CD4-positive, alpha-beta T cell treated with Interleukin-12 subunit alpha and Interleukin-12 subunit beta, for 1 hour (primary cell): ENCODE measurements at places on chromosomes 4 and X.

DNA sequence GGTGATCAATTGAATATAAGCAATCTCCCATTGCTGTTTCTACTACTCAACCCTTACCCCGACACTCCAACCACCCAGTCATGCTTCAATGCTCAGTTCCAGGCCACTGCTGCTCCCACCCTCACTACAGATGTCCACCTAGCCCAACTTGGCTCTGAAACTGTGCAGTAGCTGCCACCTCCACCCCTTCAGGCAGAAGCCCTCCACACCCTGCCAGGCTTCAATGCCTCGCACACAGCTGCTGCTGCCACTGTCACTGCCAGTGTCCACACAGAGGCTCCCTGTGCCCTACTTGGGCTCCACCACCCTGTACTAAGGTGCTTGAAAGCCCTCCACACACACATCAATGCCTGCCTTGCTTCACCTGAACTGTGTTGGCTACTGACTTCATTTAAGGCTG, 34.6 kb downstream of the LAMTOR3 start:
- DNase-seq: no peak

DNA sequence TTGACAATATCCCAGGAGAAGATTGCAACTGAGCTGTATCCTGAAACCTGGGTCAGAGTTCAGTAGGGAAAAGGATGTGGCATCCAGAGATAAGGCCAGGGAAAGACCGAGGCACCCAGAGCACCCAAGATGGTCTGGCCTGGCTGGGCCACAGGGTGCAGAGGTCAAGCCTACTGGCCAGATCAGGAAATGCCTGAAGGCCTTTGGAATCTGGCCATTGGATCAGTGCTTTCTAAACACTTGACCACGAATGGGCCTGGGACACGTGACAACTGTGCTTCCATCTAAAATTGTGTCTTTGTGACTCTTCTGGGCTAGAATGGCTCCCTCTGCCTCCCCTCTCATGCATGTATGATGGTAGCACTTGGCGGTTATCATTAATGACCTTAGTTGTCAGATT, 316.9 kb downstream of the EVC2 start:
- no peak for DNase-seq

DNA sequence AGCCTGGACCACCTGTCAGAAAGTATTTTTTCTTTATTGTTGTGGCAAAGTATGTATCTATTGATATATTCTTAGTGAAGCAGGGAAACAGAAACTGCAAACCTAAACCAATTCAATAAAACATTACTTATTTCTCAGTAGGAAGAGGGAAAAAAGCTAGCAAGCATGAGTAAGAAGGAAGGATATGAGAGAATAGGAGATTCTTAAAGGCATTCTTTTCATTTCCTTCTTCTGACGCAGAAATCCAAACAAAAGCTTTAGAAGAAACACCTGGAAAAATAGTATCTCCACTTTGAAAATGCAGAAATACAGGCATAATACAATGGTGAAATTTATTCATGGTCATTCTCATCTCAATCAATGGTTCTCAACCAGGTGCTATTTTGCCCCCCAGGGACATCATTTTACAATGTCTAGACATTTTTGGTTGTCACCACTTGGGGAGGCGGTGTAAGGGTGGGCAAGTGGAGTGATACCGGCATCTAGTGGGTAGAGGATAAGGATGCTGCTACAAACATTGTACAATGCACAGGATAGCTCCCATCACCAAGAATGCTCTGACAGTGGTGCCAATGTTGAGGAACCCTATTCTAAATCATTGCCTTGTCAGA, 21.7 kb upstream of the ATXN3L start:
- peak; percentile 1 for DNase-seq

- peak; percentile 11 for DNase-seq
These were observed 1.2 kb downstream of the SLAIN2 start for GRCh38 chr4:48342606-48342880.

DNA sequence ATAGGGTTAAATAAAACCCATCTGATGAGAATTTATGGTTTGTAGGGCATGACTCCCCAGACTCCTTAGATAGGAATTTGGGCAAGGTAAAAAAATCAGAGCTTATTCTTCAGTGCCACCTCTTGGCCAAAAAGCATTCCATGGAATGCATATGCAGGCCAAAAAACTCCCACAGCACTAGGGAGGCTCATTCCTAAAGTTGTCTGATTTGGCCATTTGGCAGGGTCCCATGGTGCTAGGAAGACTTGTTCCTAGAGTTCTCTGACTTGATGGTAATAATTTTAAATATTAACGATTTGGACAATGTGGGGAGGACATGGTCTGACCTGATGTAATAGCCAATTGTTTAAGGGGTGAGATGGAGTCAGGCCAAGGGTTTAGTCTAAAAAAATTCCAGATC, 93.0 kb downstream of the SPIN4 start:
- no peak for DNase-seq

GRCh38 chr4:127783026-127783769, 1.1 kb downstream of the HSPA4L start:
- DNase-seq: peak; percentile 3

DNA sequence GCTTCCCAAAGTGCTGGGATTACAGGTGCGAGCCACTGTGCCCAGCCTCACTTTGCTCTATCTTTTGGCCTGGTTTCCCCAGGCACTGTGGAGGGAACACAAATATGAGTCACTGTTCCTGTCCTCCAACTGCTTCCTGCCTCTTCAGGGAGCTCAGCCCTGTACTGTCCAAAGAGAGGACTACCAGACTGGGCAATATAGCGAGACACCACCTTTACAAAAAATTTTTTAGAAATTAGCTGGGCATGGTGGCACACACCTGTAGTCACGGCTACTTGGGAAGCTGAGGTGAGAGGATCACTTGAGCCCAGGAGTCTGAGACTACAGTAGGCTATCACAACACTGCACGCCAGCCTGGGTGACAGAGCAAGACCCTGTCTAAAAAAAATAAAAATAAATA, 16.9 kb upstream of the WAS start:
- no peak for DNase-seq

DNA sequence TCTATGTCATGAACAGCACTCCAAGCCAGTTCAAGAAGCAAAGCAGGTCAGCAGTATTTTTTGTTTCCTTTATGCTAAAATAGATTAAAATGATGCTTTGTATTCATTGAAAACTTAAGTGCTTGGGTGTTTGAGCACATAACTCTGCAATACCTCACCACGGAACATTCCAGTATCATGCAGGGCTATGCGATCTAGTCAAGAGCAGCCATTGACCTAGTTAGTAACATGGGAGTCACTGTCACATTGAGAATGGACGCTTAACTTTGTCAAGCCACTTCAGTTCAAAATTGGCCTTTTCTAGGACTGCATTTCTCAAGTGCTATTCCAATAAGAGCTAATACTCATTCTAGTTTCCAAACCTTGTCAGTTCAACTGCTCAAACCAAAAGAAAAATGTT, 160.1 kb upstream of the FSTL5 start:
- DNase-seq: no peak

DNA sequence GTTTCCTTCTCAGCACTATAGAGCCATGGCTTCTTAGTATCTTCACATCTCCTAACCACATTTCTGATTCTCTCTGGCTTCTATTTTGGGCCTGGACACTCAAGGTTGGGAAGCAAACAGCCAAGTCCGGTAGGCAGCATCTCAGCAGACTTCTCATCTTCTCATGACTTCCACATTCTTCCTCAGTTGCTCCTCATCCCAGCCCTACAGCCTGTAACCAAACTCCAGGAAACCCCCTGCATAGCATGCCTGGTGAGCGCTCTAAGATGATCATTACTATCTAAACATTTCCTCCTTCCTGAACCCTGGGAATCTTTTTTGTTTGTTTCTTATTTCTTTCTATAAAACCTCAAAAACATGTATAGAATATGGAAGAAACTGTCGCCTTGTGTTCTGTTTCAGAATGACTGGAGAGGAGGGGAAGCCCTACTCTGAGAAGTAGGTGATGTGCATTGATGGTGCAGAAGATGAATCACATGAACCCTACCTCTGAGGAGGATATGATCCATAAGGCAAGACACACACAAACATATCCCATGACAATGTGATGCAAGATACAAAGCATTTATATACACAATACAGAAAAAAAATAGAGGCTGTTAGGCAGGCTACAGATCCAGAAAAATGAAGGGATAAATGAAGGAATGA, 219.8 kb upstream of the GYPA start:
- DNase-seq: no peak

GRCh38 chrX:48956728-48957414, 536 bp downstream of the OTUD5 start:
- DNase-seq: peak; percentile 65

DNA sequence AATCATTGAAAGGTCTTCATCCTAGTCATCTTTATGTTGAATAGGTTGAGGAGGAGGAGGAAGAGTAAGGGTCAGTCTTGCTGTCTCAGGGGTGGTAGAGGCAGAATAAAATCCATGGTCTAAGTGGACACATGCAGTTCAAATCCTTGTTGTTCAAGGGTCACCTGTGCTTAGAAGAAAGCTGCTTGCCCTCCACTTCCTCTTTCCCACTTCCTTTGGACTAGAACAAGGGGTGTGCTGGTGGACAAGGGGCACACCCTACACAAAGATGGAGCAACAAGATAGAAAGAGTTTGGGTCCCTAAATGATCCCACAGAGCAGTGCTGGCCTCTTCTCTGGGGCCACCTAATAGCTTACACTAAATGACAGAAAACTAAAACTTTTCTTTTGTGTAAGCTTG, 47.9 kb downstream of the HSD17B13 start:
- no peak for DNase-seq

GRCh38 chr4:127548990-127549925, 83.5 kb upstream of the INTU start:
- DNase-seq: no peak

DNA sequence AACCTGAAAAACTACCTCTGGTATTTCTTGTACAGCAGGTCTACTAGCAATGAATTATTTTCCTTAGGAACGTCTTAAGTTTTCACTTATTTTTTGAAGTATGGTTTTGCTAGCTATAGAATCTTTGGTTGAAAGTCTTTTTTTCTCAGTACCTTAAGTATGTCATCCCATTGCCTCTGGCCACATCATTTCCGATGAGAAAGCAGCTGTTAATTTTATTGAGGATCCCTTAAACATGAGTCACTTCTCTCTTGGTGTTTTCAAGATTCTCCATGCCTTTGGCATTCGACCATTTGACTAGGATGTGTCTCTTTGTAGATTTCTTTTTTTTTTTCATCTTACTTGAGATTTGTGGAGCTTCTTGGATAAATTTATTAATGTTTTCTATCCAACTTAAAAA, 803.8 kb upstream of the AMOT start:
- no peak for DNase-seq

GRCh38 chr4:123706973-123707372, 310.4 kb downstream of the SPRY1 start:
- no peak for DNase-seq
